ENCODE measurements at places on chromosomes 12 and 14.

GRCh38 chr12:57797933-57798332, 15.3 kb downstream of the TSFM start:
- DNase-seq, result no peak

DNA sequence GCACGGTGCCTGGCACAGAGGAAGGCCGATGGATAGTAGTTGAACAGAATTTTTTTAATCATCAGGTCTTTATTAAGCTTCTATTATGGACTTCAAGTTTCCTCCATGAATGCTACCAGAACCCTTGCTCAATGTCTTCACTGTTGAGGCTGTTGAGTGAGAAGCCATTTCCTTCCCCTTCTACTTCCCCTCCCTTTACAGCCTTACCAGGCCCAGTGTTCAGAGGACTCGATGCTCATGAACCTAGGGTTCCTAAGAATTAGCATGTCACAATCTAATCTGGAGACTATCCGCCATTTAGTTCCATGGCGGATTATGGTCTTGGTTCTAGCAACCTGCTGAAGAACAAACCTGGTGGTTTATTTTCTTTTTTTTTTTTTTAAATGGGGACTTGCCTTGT, 17.7 kb downstream of the ETV6 start:
- DNase-seq, result no peak

DNA sequence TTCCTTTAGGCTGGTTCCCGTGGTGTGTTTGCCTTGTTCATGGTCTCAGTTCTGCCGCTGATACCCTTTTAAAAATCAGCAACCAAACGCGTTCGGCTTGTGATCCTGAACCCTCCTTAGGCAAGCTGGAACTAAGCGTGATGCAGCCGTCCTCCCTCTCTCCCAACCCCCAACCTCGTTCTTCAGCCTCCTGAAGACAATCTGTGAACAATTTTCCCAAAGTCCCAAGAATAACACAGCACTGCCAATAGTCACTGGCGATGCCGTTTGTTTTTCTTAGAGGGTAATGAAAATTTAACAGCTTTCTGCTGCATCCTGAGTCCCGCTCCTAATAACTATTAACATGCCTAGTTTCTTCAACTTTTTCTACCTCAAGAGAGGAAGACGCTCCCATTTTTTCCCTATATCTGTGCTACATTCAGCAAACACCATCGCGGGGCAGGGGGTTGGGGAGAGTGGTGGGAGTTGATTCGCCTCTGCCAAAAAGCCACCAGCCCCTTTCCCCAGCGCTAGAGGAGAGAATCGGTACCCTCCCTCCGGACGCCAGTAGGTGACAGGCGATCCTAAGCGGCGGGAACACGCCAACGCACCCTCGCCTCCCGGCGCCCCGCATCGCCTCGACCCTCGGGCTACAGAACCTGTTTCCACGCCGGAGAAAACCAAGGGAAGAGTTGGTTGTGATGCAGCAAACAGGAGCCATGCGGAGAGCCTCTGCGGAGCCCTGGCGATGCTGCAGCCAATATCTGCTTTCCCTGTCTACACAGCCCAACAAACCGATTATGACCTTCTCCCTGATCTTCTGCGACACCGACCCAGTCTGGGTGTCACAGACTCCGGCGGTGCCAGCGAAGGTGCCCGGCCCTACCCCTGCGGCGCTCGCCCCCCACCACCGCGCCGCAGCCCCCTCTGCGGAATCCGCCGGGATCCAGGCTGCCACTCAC, 752 bp downstream of the PRICKLE1 start:
- DNase-seq, result no peak

DNA sequence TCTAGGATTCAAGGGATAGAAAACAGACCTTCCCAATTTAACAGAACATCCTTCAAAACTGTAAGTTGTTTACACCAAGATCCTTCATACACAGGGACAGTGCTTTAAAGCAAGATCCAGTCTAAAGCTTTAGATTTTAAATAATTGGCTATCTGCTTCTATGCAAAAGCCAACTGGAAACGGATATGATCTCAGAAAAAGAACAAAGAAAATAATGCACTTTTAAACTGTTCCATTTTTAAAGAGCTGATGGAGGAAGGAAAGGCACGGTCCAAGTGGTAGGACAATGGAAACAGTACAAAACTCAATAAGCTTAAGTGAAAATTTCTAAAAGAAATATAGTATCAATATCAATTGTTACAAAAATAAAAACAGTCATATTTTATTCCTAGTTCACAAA, 27.7 kb downstream of the LRP6 start:
- no peak for DNase-seq

DNA sequence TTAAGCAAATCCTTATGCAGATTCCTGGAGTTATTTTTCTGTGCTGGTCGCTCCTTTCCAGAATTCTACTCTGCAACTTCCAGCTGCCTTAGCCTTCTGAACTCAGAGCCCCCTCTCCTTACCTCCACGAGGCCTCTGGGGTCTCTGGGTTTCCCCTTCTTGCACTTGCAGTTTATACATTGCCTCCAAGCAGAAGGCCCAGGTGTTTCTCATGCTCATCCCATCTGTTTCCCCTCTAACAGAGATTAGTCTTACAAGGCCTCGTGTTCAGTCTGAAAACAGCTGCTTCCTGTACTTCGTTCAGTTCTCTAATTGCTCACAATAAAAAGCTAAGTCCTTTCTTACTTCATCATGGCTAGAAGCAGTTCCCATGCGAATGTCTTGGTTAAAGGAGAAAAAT, 134.4 kb upstream of the FGD4 start:
- DNase-seq, result peak; percentile 55

GRCh38 chr12:123634142-123634561, 523 bp downstream of the GTF2H3 start:
- no peak for DNase-seq

DNA sequence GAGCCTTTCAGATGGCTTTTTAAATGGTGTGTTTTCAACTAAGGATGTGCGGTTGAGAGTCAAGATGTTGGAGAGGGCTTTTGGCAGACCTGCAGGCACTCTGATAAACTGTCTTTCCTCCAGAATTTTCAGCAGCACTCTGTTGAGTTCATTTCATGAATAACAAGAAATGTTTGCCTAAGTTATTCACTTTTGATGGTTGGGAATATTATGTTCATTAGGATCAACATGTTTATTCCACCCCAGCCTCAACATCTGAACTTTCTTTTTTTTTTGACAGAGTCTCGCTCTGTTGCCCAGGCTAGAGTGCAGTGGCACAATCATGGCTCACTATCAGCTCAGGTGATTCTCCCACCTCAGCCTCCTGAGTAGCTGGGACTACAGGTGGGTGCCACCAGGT, 68.4 kb downstream of the C12orf75 start:
- no peak for DNase-seq

- peak; percentile 70 for DNase-seq
Observed at GRCh38 chr14:88189417-88190191, 133.5 kb downstream of the KCNK10 start.

- DNase-seq, result no peak
Observed at GRCh38 chr12:108694812-108695278, 36.5 kb downstream of the CORO1C start.

DNA sequence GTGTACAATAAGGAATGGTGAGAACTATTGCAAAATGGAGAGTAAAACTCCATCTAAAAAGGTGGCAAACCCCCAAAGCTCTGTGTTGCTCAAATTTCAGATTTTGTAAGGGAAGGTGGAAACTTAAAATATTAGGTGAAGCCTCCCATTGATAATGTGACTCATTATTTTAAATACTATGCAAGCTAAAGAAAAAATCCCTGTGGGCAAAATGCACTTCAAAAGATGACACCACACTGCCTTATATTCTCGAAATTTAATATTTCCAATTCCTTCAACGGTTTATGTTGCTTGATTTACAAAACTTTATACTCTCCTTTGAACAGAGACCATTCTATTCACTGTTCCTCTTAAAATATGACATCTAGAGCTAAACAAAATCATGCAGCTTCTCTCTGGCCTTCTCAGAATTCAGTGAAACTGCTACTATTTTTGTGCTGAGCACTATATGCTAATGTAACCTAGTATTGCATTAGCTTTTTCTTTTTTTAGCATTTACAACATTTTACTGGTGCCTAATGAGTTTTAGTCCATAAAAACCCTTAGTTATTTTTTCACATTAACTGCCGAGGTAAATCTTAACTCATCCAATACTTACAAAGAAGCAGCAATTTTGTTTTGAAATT, 297.7 kb downstream of the SYT1 start:
- DNase-seq, result no peak

GRCh38 chr12:69027411-69027881, 94.5 kb upstream of the CPM start:
- no peak for DNase-seq

- DNase-seq, result no peak
Observed at GRCh38 chr14:93331728-93332396, 974 bp downstream of the BTBD7 start.

GRCh38 chr14:61145034-61145902, 135.9 kb downstream of the TMEM30B start:
- DNase-seq, result peak; percentile 96

Measured in HFF-Myc (cell line).